Anterior cingulate cortex (tissue), 58 donors: ENCODE measurements at places on chromosomes 7 and 10.

DNA sequence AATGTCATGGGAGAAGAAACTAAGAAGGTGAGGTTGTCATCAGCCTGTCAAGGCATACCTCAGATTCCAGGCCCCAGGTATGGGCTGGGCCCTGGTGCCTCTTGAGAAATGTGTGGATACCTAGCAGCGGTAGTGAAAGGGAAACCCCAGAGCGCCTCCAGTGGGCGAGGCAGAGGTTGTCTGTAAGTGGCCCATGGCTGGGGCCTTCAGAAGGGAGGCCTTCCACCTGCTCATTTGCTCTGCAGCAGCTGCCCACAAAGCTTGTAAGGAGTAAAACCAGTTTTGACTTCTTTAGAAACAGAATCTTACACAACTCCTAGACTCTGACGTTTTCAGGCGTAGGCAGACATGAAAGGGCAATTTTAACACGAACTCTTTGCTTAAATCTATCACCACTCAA, 509.9 kb downstream of the PARD3 start:
- no peak for DNase-seq

DNA sequence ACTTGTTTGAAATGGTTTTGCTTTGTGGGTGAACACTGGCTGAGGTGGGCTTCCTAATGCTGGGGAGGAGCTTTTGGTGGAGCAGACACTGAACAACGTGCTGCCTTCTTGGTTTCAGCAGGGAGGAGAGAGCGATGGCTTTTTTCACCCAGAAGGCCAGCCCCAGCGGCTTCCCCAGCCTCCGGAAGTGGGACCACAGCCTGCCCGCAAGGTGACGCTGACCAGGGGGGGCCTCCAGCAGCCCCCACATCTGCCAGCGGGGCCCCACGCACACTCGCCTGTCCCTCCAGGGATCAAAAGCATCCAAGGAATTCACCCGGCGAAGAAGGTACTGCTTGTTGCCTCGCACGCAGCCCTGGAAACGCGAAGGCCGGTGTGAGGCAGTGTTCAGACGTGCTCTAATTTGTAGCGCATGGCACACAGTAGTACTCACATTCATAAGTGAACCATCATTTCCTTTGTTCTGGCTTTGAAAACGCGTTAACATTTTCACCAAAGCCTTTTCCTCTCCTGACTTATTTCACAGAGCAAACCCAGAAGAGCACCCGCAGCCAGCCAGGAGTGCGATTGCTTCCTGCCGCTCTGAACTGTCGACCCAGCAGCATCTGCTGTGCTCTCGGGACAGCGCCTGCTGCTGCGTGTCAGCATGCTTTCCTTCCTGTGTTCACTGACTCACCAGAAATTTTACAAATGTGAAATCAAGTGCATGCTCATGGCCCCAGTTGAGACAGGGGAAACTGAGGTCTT, 48.4 kb downstream of the SHH start:
- no peak for DNase-seq

- no peak for DNase-seq
Observed at GRCh38 chr10:75528392-75528791, 97.0 kb downstream of the LRMDA start.

DNA sequence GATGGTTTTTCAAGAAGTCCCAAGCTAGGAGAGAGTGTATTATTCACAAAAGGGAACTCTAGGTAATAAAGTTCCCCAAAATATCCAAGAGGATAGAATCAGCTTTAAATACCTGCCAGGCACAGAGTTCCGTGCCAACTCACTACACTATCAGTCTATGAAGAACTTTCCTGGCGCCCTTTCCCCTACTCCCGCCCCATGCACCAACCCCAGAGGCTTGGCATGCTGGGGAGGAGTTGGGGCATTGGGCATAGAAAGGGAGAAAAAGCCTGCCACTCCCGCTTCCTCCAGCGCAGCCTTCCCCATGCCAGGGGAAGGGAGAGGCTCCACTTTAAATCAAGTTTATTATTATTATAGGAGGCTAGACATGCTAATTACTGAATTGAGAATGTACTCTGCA, 54.9 kb downstream of the ZNF800 start:
- no peak for DNase-seq

- DNase-seq, result no peak
Observed at GRCh38 chr10:8790390-8790789, 735.9 kb downstream of the GATA3 start.

DNA sequence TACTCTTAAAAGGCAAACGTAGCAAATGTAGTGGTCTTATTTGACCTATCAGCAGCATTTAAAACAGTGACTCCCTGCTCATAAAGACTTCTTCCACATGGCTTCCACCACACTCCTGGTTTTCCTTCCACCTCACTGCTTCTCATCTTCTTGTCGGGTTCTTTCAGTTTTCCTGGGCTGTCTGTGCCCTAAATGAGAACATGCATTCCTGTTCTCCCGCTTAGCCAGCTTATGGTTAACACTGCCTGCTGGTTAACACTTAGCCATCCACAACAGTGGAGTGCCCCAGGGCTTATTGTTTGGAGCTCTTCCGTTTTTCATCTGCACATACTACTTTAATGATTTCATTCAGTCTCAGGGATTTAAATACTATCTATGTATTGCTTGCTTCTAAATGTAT, 34.3 kb upstream of the EXOC6 start:
- DNase-seq, result no peak

GRCh38 chr10:49179699-49180443, 8.3 kb downstream of the TMEM273 start:
- no peak for DNase-seq

- no peak for DNase-seq
Observed at GRCh38 chr7:119664601-119665000, 608.4 kb upstream of the KCND2 start.

GRCh38 chr7:131538813-131539179, 17.6 kb downstream of the PODXL start:
- DNase-seq, result no peak

DNA sequence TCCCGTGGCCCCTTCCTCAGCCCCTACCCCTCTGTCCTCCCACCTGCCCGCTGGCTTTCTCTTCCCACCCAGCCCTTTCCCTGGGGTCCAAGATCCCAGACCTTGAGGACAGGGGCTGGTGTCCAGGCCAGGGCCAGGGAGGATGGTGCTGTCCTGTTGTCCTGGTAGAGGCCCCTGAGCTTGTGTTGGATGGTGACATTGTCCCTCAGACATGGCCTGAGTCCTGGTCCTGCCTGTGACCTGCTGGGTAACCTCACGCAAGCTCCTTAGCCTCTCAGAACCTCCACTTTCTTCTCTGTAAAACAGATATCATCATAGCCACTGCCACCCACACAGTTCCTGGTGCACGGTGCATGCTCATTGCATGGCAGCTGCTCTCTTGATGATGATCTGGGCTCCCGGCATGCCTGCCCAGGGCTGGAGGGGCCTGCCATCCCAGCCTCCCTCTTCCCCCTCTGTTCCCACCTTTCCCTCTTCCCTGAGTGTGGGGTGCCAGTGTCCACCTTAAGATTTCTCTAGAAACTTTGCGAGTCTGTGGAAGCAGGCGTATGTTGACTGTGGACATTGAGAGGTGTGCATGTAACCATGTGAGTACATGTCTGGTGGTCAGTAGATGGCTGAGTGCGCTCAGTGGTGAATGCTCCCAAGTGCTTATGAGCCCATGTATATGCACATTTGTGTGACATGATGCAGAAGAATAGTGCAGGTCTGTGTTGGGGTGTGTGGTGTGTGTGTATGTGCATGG, 60.4 kb downstream of the NEURL1 start:
- DNase-seq, result no peak

DNA sequence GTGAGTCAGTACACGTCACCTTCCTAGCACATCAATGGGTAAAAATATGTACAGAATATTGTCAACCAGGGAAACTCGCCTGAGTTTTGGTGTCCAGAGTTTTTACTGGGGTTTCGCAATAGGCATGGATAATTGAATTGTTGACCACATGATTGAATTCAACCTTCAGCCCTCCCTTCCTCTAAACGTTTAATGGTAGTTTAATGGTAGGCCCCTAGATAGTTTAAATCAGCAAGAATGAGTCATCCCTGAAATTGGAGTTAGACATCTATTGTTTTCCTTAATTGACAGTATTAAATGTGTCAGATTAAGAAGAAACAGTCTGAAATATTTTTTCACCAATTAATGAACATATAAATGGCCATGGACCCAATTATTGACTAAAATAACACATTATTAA, 57.8 kb upstream of the CACNA2D1 start:
- no peak for DNase-seq

DNA sequence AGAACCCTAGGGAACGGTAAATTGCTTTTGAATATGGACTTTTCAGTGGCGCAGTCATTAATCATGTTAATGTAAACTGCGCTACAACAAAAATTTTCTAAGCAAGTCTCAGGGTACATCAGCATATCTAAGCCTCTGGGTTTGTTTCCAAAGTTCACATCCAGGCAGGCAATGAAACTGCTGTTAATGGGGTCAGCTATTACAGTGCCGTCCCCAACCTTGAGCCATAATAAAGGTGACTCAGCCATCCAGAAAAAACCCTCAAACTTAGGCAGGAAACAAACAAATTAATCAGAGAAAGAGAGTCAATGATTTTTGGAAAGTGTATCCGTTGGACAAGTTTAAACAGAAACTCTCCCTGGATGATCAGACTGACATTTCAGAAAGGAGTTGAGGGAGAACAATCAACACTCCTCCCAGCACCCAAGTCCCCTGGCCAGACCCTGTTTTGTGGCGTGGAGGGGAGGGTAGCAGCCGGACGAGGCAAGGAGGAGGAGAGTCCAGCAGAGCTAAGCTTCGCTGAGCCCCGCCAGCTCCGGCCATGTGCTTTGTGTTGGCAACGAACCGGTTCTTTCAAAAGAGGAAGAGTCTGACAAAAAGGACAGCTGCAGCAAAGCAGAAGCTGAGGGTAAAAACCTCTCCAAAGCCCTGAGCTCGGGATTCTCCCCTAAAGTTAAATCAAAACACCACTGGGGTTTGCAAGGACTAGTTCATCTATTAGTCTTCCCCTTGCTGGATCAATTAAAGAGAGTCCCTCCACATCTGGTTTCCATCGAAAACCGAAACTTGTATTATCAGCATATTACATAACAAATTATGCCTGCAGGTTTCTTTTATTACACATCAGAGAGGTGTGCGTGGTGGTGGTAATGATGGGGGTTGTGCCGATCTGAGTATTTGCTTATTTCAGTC, 3.6 kb downstream of the FAM53B start:
- DNase-seq, result peak; percentile 49

DNA sequence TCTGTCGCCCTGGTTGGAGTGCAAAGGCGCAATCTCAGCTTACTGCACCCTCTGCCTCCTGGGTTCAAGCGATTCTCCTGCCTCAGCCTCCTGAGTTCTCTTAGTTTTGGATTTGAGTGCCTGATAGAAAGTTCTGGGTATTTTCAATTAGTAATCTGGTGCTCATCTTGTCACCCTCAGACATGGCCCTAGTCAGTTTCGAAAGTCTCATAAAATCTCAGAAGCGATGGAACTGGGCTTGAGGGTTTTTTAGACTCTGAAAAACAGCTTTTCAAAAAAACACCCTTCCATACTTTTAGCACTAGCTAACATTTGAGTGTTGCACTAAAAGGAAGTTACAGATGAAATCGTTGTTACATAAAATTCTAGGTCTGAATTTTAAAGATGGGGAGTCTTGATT, 9.4 kb upstream of the PIP4K2A start:
- DNase-seq, result no peak

DNA sequence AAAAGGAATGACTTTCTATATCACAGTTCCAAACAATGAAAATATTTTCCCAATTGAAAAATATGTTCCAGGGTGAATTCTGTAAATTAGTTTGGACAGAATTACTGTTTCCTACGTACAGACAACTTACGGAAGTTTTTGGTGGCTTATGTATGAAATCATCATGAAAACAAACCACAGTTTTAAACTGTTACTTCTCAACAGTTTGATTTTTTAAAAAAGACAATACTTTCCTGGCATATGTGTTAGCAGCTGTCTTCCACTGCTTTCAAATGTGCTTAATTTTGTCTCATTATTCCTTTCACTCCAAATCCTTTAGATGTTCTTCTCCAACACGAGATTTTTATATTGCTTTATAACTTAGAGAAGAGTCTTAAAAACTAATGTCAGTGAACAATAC, 56.2 kb downstream of the SEMA3A start:
- no peak for DNase-seq

DNA sequence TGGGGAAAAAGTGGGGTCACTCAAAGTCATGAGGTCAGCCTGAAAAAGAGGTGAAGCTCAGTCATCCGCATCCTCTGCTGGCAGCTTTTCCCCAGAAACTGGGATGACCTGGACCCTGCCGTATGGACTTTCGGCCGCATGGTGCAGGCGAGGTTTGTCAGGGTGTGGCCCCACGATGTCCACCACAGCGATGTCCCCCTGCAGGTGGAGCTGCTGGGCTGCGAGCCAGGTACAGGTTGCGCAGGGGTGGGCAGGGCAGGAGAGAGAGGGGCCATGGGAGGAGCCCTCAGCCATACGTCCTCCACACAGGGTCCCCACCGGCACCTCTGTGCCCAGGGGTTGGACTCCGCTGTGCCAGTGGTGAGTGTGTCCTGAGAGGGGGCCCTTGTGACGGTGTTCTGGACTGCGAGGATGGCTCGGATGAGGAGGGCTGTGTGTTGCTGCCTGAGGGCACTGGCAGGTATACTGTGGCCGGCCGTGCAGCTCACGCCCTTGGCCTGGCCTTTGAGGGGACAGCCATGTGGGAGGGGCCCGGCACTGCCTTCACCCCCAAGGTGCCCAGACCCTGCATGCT, 23.0 kb upstream of the ZNF467 start:
- DNase-seq, result no peak
